Peyer's patch (tissue), 4 donors: ENCODE measurements at places on chromosomes 1 and 21.

DNA sequence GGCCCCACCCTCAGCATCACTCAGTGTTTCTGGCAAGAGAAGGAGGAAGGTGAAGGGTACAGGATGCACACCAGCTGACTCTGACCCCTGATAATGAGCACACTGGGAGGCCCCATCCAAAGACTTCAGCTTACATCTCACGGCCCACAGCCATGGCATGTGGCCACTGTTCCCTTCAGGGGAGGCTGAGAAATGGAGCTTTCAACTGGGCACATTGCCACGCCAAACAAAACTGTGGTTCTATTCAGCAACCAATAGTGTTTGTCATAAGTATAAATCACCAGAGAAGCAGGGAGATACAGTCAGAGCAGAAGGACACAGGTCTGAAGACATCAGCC, 12.7 kb upstream of the TRAF3IP3 start:
- DNase-seq = no peak

DNA sequence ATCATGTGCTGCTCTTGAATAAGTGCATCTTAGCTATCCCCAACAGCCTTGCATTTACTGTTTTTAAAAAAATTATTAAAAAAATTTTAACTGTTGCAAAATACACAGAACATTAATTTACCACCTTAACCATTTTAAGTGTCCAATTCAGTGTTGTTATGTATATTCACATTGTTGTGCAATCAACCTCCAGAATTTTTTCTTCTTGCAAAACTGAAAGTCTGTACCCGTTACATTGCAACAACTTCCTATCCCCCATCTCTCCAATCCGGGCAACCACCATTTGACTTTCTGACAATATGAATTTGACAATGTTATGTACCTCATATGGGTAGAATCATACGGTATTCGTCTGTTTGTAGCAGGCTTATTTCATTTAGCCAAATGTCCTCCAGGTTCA, 83.1 kb downstream of the FMN2 start:
- DNase-seq = no peak

GRCh38 chr1:85579622-85580021, 939 bp upstream of the CCN1 start:
- no peak for DNase-seq

DNA sequence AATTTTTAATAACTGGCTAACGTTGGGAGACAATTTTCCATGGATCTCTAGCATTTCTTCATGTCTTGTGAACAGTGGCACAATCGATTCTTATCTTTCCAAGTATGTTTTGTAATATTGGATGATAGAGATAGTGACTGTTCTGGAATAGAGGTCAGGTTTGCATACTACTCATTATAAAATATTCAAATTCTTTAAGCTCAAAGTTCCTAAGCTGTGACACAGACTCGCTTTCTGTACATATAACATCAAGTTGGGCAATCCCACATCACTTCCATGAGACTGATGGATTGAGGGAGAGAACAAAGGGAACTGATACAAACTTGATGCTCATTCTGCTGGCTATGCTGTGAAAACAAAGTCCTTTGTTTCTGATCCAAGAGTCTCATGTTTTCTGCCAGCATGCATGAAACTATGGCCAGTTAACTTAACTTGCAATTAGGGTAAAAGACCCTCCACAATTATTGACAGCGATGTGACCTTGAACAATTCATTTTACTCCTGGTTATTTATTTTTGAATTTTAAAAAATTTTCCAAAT, 392.4 kb downstream of the TTLL7 start:
- no peak for DNase-seq

GRCh38 chr1:212982430-212983152, 32.2 kb downstream of the VASH2 start:
- no peak for DNase-seq

GRCh38 chr1:221309723-221310122, 430.5 kb downstream of the HLX start:
- no peak for DNase-seq

DNA sequence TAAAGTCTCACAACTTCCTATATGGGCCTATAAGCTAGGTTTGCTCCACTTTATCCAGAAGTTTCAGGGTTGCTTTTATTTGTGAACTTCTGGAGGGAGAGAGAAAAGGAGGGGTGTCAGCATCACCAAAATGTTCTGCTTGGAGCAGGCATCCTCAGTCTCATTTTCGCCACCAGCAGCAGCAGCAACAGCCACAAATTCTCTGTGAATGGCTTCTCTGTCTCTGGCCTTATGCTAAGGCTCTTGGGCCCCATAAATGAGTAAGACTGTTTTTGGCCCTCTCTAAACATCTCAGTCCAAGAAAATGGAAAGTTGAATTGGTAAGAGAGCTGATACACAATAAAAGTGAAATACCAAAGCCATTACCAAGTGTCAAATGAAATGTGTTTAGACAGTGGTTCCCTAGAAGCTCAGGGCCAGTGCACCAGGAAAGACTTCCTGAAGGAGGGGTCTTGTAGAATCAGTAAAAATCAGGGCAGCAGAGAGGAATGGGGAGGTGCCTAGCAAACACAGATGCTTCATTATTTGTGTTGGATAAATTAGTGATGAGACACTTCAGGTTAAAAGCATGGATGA, 53.0 kb upstream of the SPATA6 start:
- DNase-seq = no peak

GRCh38 chr1:186325239-186325638, 49.8 kb downstream of the TPR start:
- DNase-seq = no peak

GRCh38 chr1:13642306-13643004, 57.5 kb upstream of the PRDM2 start:
- no peak for DNase-seq
